ENCODE measurements at places on chromosomes 3 and 15. TPM values are rescaled to one million over a fixed set of nuclear protein-coding genes. Genes with fewer than 3 reads are reported as not detected.

GRCh38 chr15:62854420-62855084 lies 188.0 kb upstream of the TPM1 start:
- DNase-seq, result no peak

GRCh38 chr15:70593795-70594194 lies 169.6 kb downstream of the UACA start:
- no peak for DNase-seq

ACAN gene
- not detected for total RNA-seq

CFAP20DC gene
- under 0.01 TPM for total RNA-seq

REC114 gene
- total RNA-seq, result not detected

GDPGP1 gene
- 0.26 TPM for total RNA-seq

GRCh38 chr3:32276279-32276841 lies 37.9 kb downstream of the CMTM8 start:
- DNase-seq, result no peak

GRCh38 chr15:80310776-80311175 lies 58.8 kb upstream of the CTXND1 start:
- no peak for DNase-seq

CXCR6 gene
- total RNA-seq, result not detected

GRCh38 chr15:87604857-87605446 lies 651.6 kb downstream of the NTRK3 start:
- DNase-seq, result no peak

DNA sequence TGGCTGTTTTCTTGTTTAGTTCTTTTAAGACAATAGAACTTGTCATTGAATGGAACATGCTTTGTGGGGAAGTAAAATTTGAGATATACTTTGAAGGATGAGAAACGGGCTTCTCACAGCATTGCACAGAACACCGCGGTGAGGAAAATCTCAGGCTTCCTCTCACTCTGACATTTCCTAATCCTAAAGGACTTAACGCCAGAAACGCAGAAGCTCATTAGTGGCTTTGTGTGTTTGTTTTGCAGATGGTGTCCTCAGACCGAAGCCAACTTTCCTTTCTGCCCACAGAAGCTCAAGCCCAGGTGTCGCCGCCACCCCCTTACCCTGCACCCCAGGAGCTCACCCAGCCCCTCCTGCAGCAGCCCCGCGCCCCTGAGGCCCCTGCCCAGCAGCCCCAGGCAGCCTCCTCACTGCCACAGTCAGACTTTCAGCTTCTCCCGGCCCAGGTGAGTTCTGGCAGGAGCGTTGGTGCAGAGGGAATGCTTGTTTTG lies 78.9 kb upstream of the BLM start:
- no peak for DNase-seq

DNA sequence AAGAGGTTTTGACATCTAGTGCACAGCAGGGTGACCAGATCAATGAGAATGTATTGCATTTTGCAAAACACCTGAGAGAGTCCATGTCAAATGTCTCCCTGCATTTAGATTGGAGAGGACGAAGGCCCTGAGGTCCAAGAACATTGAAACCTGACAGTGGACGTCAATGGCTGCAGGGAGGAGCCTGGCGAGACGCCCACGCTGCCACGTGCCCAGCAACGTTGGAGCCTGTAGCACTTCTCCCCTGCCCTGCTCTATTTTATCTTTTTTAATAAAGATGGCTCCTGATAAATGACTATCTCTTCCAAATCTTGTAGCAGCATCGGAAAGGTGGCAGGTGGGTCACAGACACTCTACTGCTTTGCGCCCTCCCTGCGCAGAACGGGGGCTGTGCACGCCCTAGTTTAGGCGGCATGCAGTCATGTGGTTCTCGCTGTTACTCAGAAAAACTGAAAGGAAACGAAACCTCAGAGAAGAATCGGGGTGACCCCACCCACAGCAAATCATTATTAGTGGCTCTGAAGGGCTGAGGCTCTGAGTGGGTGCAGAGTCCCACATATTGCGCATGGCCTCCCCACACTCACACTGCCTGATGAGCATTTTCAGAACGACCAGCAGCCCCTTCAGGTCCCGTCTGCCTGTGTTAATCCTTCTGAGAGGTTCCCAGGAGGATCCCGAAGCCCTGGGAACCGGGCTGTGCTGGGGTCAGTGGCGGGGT lies 62.5 kb upstream of the TAMM41 start:
- no peak for DNase-seq

CASR gene
- not detected for total RNA-seq

Measured in uterus (tissue), 4 donors.